Spleen (tissue), 13 donors: ENCODE measurements at places on chromosomes 13 and 19. TPM values are rescaled to one million over a fixed set of nuclear protein-coding genes. Genes with fewer than 3 reads are reported as not detected.
A peak's percentile ranks its signal among the peaks of the same experiment; 100 is the strongest.

RNF17 gene
- not detected for total RNA-seq

UBE2L5 gene
- total RNA-seq = not detected

TMPRSS9 gene
- 3.0 TPM for total RNA-seq

PLEKHJ1 gene
- 45.6 TPM for total RNA-seq

DNA sequence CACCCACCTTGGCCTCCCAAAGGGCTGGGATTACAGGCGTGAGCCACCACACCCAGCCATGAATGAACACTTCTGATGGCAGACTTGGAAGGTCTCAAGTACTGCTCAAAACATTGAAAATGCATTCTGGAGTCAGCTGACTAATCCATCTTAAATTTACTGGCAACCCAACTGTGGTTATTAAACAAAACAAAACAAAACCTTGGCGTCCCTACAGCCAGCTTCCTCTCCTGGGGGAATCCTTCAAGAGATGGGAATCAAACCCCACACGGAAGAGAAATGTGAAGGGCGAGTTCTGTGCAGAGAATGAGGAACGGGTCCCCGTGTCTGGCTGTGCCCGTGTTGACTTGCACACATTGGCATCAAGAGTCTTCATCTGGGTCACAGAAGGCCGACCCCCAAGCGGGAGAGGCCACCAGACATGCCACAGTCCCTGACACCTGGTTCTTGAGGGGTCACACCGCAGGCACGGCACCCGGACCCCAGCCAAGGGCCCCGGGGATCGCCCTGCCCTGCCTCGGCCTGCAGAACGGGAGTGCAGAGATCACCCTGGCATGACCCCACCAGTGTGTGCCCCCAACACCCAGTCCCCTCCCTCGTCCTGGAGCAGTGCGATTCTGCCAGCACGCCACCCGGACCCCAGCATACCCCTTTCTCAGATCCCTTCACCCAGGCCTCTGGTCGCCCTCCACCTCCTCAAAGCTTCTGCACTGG, 3.2 kb downstream of the MAP2K2 start:
- no peak for DNase-seq
- H3K4me1 ChIP-seq = peaks cover 15% of the 10 kb centered on the region

- H3K4me3 ChIP-seq = no peak overlapping the region
- no peak overlapping the region for H3K27ac ChIP-seq
- peak; percentile 78 for DNase-seq
- no peaks in the 10 kb centered on the region for H3K27me3 ChIP-seq
Measured at GRCh38 chr19:9586764-9587163, 2.5 kb upstream of the ZNF121 start.

- no peaks in the 10 kb centered on the region for H3K27me3 ChIP-seq
- H3K4me3 ChIP-seq = peak overlapping the region; percentile 23
- DNase-seq = peak; percentile 95
Measured at GRCh38 chr19:982567-983170, 1.5 kb upstream of the WDR18 start.

MBD3L3 gene
- not detected for total RNA-seq

- no peak overlapping the region for H3K27ac ChIP-seq
- no peaks in the 10 kb centered on the region for H3K4me1 ChIP-seq
- no peak overlapping the region for H3K4me3 ChIP-seq
- H3K36me3 ChIP-seq = no peaks in the 10 kb centered on the region
- no peak for DNase-seq
Measured at GRCh38 chr13:23642110-23642509, 71.9 kb downstream of the TNFRSF19 start.

TUBB4A gene
- total RNA-seq = 15.9 TPM

FFAR3 gene
- total RNA-seq = not detected

- H3K4me3 ChIP-seq = no peak overlapping the region
- H3K27me3 ChIP-seq = no peaks in the 10 kb centered on the region
- H3K36me3 ChIP-seq = no peaks in the 10 kb centered on the region
- H3K27ac ChIP-seq = peak overlapping the region; percentile 60
Measured at GRCh38 chr13:74246487-74246886, 112.3 kb upstream of the KLF12 start.

ELSPBP1 gene
- not detected for total RNA-seq

GRCh38 chr19:32343550-32344262, 1.7 kb upstream of the ZNF507 start:
- H3K27me3 ChIP-seq = peaks cover 4% of the 10 kb centered on the region
- no peaks in the 10 kb centered on the region for H3K36me3 ChIP-seq
- DNase-seq = no peak
- no peak overlapping the region for H3K4me3 ChIP-seq

PTPRH gene
- total RNA-seq = 59.7 TPM

DNA sequence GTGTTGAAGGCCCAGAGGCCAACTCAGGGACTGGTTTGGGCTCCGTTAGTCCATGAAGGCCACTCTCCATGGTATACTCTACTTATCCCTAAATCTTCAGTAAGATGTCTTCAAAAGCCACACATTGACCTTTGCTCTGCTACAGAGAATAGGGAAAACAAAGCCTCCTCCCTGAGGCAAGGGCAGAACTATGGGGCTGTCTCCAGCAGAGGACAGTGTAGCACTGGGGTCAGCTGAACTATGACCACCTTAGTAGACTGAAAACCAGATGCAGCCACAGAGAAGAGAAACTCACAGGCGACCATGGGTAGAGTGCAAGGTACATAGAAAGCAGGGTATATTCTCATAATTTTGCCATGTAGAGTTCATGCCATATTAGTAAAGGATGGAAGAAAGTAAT, 587.4 kb downstream of the LMO7 start:
- no peak overlapping the region for H3K4me3 ChIP-seq
- no peaks in the 10 kb centered on the region for H3K27me3 ChIP-seq
- no peaks in the 10 kb centered on the region for H3K4me1 ChIP-seq
- H3K27ac ChIP-seq = no peak overlapping the region
- H3K36me3 ChIP-seq = no peaks in the 10 kb centered on the region

- H3K27me3 ChIP-seq = no peaks in the 10 kb centered on the region
- H3K36me3 ChIP-seq = no peaks in the 10 kb centered on the region
- no peak overlapping the region for H3K4me3 ChIP-seq
- no peak for DNase-seq
Measured at GRCh38 chr13:36516225-36516624, 83.9 kb downstream of the CCNA1 start.

PABPC3 gene
- 0.38 TPM for total RNA-seq

- H3K4me1 ChIP-seq = peaks cover 53% of the 10 kb centered on the region
- no peaks in the 10 kb centered on the region for H3K36me3 ChIP-seq
- no peaks in the 10 kb centered on the region for H3K27me3 ChIP-seq
- H3K4me3 ChIP-seq = no peak overlapping the region
Measured at GRCh38 chr19:55621673-55622231, 2.6 kb downstream of the ZNF784 start.

LILRB4 gene
- 34.8 TPM for total RNA-seq

PEG3 gene
- 4.3 TPM for total RNA-seq

- no peaks in the 10 kb centered on the region for H3K27me3 ChIP-seq
- no peaks in the 10 kb centered on the region for H3K36me3 ChIP-seq
- H3K4me3 ChIP-seq = no peak overlapping the region
- DNase-seq = no peak
- no peaks in the 10 kb centered on the region for H3K4me1 ChIP-seq
Measured at GRCh38 chr13:42544246-42544926, 29.6 kb upstream of the TNFSF11 start.

MLNR gene
- not detected for total RNA-seq
